Central memory CD8-positive, alpha-beta T cell (primary cell): ENCODE measurements at places on chromosomes 2 and 18.

DNA sequence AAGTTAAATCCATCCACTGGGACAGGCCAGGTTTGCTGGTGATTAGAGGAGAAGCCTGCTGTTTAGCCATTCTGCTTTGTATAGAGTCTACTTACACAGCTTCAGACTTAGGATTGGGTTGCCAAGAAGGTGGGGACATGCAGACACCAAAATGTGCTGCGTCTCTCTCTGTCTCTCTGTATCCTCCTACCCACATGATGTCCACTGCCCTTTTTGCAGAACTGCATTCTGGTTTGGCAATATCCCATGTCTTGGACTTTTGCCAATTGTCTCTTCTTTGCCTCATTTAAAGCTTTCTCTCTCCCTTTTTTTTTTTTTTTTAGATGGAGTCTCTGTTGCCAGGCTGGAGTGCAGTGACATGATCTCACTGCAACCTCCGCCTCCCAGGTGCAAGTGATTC lies 261.1 kb upstream of the FN1 start:
- no peak for DNase-seq

DNA sequence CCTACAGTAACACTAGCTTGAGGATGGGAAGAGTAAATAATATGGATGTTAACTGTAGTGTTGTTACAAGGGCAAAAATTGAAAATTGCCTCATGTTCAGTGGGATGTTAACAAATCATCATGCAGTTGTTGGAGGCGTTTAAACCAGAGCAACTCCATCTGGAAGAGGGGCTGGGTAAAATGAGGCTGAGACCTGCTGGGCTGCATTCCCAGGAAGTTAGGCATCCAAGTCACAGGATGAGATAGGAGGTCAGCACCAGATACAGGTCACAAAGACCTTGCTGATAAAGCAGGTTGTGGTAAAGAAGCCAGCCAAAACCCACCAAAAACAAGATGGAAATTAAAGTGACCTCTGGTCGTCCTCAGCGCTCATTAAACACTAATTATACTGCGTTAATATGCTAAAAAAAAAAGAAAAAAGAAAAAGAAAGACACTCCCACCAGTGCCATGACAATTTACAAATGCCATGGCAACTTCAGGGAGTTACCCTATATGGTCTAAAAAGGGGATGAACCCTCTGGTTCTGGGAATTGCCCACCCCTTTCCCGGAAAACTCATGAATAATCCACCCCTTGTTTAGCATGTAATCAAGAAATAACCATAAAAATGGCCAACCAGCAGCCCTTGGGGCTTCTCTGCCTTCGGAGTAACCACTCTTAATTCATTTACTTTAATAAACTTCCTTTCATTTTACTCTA lies 101.4 kb downstream of the MYO5B start:
- no peak for DNase-seq

- DNase-seq = no peak
Observed at GRCh38 chr18:63465059-63465458, 11.7 kb upstream of the SERPINB5 start.

GRCh38 chr2:19688059-19688458 lies 213.7 kb downstream of the TTC32 start:
- no peak for DNase-seq
